ENCODE measurements at places on chromosomes 2 and 18.

DNA sequence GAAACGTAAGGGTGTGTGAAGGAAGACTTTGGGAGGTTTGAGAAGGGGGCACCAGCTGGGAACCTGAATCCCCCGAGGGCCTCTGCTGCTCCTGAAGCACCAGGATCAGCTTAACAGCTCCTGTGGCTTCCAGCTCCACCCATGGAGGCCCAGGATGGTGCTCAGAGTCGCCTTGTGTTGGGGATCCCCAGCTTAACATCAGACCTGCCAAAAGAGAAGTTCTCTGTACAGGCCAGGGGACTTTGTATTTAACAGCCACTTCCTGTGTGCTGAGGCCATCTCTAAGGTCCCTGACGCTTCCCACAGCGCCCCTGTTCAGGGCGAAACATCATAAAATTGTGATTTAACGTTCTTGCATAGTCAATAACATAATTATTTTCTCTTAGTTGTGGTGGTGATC, 77.5 kb downstream of the NCK2 start:
- no peak for DNase-seq

GRCh38 chr2:40668425-40668824, 216.5 kb upstream of the SLC8A1 start:
- no peak for DNase-seq

DNA sequence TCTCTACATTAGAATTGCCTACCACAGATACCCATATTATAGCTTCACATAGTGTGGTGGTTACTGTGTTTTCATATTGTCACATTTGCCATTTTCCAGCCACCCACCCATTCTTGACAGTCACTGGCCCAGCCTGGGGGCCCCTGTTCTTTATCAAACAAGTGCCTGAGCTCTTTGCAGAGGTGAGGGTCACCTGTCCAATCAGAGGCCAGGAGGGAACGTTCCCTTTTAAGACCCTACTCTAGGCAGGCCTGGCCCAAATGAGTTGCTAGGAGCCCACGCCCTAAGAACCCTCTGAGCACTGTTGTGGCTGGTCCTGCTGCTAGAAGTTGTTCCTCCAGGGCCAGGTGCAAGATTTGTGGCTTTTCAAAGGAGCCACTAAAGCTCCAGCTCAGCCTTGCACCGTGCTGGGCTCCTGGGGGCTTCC, 5.2 kb downstream of the IL37 start:
- DNase-seq = no peak

DNA sequence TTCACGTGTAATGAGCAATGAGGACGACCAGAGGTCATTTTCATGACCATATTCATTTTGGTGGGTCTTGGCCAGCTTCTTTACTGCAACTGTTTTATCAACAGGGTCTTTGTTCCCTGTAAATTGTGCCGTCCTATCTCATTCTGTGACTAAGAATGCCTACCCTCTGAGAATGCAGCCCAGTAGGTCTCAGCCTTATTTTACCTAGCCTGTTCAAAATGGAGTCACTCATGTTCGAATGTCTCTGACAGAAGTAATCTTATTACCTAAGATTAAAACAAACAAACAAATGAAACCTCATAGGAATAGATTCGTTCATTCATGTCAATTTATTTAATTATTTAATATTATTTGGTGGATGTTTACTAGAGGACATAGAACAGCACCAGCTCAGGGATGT, 714.8 kb downstream of the ADCYAP1 start:
- DNase-seq = no peak

- no peak for DNase-seq
Observed at GRCh38 chr2:122009561-122009960, 254.1 kb downstream of the TSN start.

DNA sequence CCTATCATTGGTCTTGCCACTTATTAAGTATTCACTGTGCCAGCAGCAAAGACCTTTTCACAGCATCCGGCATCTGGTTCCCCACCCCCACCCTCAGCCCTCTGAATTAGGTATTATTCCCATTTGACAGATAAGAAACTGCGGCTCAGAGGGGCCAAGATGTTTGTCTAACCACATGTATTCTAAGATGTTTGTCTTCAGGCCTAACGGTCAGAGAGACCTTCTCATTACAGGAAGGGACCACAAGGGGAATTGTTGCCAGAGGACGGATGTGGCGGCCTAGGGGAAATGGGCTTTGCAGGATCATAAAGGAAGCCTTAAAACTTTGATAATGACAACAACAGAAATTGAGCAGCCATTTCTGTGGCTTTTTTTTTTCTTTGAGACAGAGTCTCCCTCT, 16.6 kb downstream of the NPPC start:
- no peak for DNase-seq

- no peak for DNase-seq
Observed at GRCh38 chr18:23209031-23209430, 73.7 kb downstream of the CABLES1 start.

DNA sequence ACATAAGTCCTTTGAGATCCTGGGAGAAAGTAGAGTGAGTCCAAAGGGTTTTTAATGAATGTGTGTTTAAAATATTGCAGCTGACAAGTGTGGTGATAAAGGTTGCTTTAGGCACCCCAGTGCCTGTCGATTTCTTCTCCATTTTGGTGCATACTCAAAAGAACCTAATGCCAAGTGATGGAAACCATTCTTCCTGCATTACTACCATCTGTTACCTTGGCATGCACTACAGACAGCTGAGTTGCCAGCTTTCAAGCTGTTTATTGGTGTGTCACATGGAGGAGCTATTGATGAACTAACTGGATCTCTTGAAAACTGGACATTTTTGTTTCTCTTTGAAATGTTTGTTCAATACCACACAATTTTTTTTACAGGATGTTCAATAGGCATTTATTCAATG, 350.0 kb downstream of the AKAIN1 start:
- DNase-seq = no peak

DNA sequence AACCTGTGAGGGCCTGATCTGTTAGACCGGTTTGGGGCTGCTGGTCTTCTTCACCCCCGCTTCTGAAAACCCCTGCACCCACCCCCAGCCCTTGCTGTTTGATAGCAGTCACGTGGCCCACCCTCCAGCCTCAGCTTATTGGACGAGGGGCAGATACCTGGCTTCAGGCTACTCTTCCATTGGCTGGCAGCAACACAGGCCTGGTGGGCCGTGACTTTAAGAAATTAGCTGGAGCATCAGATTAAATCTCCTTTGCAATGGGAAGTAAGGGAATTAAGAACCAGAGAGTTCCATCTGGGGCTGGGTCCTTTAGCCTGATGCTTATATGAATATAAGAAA, 107.3 kb downstream of the KLHL29 start:
- no peak for DNase-seq

DNA sequence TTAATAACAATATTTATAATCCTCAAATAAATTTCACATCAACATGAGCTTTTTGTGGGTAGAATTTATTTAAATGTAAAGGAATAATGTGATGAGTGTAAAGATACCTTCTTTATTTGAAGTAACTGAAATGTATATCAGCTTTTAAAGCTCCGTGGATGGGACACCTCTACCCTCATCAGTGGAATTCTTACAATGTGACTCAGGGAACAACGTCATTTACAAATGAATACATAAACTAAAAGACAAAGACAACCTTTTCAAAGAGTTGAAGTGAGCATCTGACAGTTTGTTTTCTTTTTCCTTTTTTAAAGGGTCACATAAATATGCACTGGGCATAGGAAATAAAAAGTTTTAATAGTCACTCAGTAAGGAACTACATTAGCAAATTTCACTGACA, 1127.0 kb upstream of the CRIM1 start:
- no peak for DNase-seq

GRCh38 chr2:236082061-236082460, 86.1 kb downstream of the GBX2 start:
- no peak for DNase-seq

DNA sequence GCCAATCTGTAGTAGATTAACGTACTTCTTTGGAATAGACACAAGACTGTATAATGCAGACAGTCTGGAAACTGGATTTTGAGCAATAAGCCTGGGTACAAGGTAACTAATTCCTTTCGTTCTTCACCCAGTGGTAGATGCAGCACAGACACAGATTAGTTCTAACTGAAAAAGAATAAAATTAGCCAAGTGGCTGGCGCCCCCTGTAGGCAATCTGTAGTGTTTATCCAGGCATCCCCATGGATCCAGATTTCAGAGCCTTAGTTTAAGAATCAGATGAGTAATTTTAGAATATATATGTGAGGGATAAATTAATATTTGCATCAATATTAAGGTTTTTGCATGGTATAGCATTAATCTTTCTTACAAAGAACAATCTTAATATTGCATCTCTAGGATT, 563.9 kb downstream of the DCC start:
- DNase-seq = peak; percentile 36

GRCh38 chr2:241225545-241225944, 37.1 kb downstream of the ANO7 start:
- no peak for DNase-seq

DNA sequence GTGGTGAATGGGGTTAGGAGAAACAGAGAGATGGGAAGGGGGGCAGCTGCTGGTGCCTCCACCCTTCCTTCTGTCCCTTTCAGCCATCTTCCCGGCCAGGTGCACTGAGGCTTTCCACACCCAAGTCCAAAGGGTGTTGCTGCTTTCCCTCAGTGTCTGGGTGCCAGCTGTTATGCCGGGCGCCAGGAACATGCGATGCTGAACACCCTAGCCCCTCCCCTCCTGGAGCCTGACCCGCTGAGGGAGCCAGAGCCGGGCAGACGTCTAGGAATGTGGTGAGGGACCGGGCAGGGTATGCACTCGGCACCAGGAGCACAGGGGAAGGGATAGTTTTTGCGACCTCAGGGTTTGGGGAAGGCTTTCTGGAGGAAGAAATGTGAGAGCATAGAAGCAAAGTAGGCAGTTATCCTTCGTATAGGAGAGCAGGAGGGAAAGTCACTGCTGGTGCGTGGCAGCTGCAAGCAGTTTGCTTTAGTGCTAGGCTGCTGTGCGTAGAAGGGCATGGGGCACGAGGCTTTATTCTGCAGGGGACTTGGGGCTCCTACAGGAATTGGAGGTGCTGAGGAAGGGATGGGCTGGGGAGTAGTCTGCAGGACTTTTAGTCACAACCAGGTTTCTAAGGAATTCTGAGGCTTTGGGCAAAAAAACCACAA, 147.7 kb downstream of the TSN start:
- no peak for DNase-seq

All from kidney glomerular epithelial cell (primary cell).